ENCODE measurements at places on chromosomes 12 and 14.

DNA sequence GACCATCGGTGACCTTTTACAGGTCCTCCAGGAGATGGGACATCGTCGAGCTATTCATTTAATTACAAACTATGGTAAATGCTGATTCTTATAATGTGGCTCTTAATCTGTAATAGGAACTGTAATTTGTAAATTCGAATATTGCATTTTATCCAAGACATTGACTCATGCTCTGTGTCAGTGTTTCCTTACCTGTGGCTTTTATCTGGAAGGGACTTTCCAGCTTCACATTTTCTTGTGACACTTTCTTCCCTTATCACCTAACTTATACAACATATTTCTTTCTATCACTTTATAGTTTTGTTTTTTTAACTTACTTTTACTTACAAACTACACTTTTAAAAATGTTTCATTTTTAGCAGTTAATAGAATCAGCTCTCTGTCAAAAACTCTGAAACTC, 14.8 kb downstream of the IRAK3 start:
- DNase-seq = no peak

DNA sequence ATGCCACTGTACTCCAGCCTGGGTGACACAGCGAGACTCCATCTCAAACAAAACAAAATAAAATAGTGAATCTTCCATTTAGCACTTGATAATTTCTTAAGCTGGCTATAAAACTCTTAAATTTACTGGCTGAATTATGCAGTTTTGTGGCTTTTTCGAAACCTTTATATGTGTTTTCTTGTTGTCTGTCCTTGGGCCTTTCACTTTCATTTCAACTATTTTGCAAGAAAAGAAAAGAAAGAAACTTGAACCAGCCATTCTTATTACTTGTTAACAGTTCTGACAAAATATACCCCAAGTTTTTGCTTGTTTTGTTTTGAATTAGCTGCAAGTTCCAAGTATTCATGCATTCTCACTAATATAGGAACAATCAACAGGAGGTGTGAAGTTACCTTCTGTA, 42.8 kb downstream of the PRICKLE1 start:
- no peak for DNase-seq

- no peak for DNase-seq
These were observed at the start of gene AQP6 for GRCh38 chr12:49972641-49973360. Gene AQP6, plus strand, starts transcription at chr12:49972947. Its CDS starts 227 bp downstream, at chr12:49973174.

GRCh38 chr12:57603815-57604453, 690 bp upstream of the DTX3 start:
- DNase-seq = no peak

DNA sequence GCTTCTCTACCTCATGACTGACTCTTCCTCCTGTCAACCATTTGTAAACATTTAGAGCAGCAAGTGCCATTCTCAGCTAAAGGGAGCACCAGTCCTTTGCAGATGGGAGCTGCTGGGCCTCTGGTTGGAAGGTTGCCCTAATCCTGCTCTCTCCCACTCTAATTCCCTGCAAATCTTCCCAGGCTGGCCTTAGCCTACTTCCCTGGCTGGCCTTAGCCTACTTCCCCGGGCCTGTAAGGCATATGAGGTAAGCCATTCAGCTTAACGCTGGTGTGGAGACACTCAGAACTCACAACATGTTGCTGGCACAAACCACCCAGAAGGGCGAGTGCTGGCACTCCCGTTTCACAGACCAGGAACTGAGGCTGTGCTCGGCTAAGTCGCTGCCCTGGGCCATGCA, 69.0 kb downstream of the CPSF2 start:
- DNase-seq = no peak

DNA sequence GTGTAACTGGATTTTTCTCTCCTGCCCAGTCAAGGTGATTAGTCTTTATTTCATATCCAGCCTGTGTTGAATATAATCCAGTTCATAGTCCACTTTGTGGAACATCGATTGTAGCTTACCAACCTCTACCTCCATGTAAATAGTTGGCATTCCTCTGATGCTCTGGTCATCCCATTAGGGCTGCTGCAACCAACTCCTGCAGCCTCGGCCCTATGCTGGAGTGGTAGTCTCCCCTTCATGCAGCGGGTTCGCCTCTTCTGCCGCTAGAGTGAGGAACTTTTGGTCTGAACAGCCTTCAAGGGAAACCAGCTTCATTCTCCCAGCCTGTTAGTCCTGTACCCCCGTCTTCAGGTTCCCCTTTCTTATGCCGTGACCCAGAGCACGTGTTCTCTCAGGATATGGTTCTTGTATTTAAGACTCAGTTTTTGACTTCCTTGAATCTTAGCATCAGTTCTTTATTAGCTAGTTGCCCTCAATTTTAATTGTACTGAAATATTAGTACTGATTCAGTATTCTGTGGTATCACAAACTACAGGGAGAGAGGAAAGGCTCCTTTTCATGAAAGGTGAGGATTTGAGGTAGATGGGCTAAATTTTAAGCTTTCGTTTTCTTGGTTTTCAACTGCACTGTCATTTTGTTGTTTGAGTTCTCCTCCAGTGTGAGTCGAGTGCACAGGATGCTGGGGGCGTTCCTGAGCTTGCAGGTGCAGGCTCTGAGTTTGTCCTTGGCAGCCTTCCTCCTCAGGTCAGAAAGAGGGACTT, 33.2 kb downstream of the ZNF664 start:
- no peak for DNase-seq

DNA sequence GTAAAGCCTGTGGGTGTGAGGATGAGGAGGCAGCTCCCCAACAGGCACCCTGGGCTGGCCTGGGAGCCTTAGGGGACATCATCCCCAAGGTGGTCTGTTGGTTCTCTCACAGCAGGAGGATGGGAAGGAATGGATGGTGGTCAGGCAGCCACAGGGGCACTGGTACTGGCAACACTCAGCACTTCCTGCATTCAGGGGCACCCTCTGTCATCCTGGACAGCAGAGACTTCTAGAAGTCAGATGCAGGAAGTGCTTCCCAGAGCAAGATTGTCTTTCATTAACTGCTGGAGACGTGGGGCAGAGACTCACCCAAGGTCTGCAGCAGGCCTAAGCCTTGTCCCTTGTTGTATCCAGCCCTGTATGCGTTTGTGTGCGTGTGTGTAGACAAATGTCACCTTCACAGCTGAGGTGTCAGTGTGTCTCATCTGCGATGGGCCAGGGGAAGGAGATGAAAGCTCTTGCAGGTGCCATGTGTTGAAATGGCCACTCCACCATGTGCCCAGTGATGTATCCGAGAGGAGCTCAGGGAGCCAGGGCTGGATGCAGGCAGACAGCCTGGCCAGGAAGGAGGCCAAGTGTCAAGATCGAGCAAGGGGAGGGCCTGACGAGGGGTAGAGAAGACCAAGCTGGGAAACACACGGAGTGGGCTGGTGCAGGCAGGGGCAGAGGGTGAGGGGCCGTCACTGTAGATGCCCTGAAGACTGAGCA, 85.1 kb downstream of the PITPNM2 start:
- no peak for DNase-seq

- DNase-seq = no peak
These were observed 179.6 kb downstream of the TMEM117 start for GRCh38 chr12:44015333-44015941.

- DNase-seq = no peak
These were observed 1366.5 kb downstream of the AACS start for GRCh38 chr12:126431767-126432166.

DNA sequence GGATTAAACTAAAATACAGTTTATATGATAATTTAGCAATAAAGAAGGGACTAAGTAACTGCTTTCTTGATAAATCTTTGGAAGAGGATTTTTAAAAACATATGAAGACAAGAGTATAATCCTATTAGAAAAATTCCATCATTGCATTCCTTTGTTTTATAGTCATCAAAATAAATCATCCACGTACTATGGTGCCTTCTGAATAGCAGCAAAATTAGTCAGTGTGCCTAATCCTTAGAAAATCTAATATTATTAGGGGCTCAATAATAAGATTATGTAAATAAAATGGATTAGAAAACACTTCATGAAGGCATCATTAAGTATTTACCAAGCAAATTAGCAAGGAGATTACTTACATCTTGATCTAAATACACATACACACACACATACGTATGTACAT, 102.1 kb downstream of the KCNH5 start:
- DNase-seq = no peak

DNA sequence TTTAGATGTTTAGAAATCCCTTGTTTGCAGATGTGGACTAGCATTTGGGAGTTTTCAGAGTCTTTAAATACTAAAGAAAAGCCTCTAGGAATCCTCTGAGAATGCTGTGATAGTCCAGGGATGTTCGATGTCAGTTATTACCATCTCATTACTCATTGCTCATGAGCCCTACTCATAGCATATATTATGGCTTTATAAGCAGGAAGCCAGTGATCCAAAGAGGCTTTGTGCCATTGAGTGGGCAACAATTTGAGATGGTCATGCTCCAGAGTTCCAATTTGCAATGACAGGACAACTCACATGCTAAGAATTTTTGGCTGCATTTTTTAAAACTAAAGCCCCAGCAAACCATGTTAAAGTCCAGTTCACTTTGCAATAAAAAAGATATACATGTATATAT, 163.0 kb downstream of the OTOGL start:
- no peak for DNase-seq

GRCh38 chr14:60353420-60353819, 104.4 kb downstream of the PPM1A start:
- no peak for DNase-seq
